Uterus (tissue), 4 donors: ENCODE measurements at places on chromosomes 2 and 18.

DNA sequence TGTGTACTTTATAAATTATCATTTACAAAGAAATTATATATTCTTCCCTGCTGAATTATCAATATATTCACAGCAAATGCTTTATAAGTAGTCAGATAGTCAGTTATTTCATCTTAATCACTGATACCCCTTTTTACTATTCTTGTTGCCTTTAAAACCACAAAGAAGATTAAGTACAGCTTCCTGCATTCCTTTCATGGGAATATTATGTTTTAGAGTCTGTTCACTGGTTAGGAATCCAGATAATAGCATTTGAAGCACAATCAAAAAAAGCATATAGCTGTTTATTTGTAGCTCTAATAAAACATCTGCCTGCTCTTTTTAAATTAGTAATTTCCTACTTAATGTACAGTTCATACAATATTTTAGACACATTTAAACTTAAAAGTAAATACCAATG is 508.9 kb downstream of the FBXO15 start:
- no peak for DNase-seq

GRCh38 chr2:33530690-33531548 is 54.5 kb downstream of the RASGRP3 start:
- DNase-seq: no peak

DNA sequence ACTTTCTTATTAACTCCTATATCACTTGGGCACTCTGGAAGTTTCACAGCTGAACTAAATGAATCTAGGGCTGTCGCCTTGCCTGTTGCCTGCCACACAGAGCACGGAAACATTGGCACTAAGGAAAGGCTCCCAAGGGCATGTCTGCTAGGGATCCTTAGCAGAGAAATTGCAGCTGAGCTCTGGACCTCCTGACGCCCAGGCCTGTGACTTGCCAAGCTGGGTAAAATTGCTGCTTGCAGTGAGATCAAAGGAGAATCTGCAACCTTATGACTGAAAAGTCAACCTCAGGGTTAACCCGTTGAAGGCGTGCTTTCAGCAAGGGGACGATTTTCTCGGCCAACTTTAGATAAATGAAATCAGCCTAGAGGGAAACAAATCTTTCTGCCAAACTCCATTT is 189.8 kb downstream of the NCK2 start:
- no peak for DNase-seq

- no peak for DNase-seq
Measured at GRCh38 chr18:59446012-59446411, 86.9 kb upstream of the LMAN1 start.

DNA sequence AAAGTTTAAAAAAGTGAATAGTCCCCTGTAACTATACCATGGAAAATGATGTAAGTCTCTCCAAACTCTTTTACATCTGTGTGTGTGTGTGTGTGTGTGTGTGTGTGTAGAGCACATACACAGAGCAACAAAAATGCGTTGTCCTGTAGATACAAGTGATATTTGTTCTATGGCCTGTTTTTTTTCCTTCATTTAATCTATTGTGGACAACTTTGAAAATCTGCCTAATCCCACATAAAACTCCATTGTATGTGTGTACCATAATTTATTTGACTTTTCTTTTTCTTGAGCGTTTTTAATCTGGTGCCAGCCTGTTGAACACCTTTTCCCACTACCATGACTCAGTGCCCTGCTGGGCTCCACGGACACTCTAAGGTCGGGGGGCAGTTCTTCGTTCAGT is 52.3 kb upstream of the ELOA2 start:
- no peak for DNase-seq
